Activated CD4-positive, CD25-positive, alpha-beta regulatory T cell treated with anti-CD3 and anti-CD28 coated beads, Interleukin-2, amount 50 U/mL, for 16 hours (primary cell): ENCODE measurements at places on chromosomes 1 and 21.
A peak's percentile ranks its signal among the peaks of the same experiment; 100 is the strongest.

DNA sequence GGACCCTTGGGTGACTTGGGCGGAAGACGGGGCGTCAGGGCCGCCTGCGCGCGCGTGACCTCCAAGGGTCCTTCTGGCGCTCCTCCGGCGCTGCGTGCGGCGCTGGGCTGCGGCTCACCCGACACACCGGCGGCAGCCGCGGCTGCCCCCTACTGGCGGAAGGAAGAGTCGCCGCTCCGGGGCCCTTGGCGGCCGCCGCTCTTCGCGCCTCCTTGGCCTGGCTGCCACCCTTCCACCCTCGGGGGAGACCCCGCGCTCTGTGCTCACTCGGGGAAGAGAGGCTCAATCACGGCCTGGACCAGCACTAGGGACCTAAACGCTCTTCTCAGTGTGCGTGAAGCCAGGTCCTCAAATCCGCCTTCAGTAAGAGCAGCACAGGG lies 89.7 kb downstream of the DMRTA2 start:
- DNase-seq: no peak

GRCh38 chr1:176206961-176207902 lies at the start of gene COP1:
TSS of gene COP1 (minus strand) at chr1:176207286. CDS start at chr1:176206978, 308 bp downstream.
- DNase-seq: peak; percentile 95

- no peak for DNase-seq
Observed at GRCh38 chr1:216793303-216793702, 70.1 kb upstream of the ESRRG start.

- no peak for DNase-seq
Observed at GRCh38 chr1:201648907-201649721, 110.2 kb downstream of the NAV1 start.

GRCh38 chr1:232501854-232502253 lies 128.1 kb downstream of the SIPA1L2 start:
- no peak for DNase-seq

DNA sequence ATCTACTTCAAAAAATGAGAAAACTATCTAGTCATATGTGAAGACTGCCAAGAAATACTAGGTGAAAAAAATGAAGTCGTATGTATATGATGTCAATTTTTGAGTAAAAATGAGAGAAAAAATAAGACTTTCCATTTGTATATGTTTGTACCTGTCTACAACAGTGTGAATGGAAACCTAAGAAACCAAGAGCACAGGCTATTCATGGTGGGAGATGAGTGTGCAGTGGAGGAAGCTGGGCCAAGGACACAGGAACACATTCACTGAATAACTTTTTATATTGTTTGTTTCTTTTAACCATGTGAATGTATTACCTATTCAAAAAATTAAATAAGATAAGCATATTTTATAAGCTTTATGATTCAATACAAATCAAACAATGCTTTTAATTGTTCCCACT lies 67.0 kb downstream of the ERO1B start:
- DNase-seq: no peak

- no peak for DNase-seq
Observed at GRCh38 chr1:3136532-3136931, 67.5 kb downstream of the PRDM16 start.

- no peak for DNase-seq
Observed at GRCh38 chr1:21696931-21697330, 27.8 kb upstream of the RAP1GAP start.

DNA sequence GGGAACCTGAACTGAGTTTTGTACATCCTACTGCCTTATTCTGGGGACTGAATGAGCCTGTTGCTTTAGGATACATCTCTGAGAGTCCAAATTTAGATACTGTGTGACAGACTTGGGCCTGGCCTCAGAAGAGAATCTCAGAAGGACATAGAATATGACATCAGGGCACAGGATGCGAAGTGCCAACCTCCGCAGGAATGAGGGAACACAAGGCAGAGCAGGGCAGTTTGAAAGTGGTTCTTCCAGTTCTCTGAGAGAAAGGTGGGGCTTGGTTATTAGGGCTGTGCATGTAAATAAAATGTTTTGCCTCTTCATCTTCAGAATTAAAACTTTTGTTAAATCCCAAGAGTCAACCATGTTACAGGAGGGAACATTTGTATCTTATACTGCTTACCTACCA lies 23.1 kb downstream of the TRAF5 start:
- no peak for DNase-seq

DNA sequence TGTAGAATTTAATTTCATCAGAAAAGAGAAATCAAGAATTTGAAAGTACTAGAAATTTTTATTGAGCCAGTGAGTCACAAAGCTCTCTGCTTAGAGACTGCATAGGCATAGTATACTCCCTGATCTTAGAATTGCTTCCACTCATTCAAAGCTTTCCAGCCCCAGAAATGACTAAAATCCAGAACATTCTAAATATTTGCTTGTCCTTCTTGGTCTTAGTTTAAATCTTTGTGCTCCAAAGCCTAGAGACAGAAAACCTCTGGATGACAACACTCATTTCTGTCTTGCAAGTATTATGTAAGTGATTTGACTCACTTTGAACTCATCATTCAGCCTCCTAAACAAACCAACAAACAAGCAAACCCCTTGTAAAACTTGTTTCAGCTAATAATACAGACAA lies 74.2 kb downstream of the PTPRC start:
- no peak for DNase-seq

DNA sequence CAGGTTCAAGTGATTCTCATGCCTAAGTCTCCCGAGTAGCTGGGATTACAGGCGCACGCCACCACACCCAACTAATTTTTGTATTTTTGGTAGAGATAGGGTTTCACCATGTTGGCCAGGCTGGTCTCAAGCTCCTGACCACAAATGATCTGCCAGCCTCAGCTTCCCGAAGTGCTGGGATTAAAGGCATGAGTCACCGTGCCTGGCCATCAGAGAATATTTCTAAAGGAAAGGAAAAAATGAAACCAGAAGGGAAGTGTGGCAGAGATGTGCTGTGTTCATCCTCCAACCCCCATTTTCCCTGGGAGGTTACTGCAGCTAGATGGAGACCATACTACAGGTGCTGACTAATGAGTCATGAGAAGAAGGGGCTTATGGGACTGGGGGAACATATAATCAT lies 964.1 kb downstream of the TTLL7 start:
- DNase-seq: no peak

- DNase-seq: no peak
Observed at GRCh38 chr1:194174528-194174927, 988.1 kb upstream of the B3GALT2 start.

GRCh38 chr1:94595658-94596057 lies 54.1 kb upstream of the F3 start:
- no peak for DNase-seq

- DNase-seq: no peak
Observed at GRCh38 chr1:72845381-72845780, 563.0 kb upstream of the NEGR1 start.
